ENCODE measurements at places on chromosomes 12 and 14.

DNA sequence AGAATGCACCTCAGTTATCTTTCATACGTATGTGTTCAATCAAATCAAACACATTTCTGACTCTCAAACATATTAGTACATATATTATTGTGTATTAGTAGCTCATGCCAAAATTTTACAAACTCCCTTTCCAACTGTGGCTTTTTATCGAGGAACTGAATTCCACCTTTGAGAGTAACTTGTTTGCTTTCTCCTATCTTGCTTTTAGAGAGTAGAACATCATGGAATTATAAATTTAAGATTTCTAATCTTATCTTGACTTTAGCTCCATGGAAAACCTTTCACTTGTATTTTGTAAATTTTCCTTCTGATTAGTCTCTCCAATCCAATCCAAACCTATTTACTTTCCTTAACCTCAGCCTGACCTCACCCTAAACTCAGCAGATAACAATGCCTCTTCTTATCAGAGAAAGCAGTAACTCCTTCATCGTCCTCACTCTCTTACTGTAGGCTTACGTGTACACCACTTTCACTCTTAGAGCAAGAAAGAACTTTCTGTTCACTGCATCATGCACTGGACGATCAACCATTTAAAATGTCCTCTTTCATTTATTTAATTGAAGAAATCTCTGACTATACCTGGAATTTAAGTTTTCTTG, 164.5 kb downstream of the TMTC3 start:
- DNase-seq, result no peak

DNA sequence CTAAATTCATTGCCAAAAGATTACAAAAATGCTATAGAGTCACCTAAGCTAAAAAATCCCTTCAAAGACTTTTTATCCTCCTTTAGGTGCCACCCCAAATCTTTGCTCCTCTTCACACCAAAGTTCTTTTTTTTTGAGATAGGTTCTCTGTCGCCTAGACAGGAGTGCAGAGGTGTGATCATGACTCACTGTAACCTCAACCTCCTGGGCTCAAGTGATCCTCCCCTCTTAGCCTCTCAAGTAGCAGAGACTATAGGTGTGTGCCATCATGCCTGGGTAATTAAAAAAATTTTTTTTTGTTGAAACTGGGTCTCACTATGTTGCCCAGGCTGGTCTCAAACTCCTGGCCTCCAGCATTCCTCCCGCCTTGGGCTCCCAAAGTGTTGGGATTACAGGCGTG, 47.9 kb downstream of the WDHD1 start:
- DNase-seq, result no peak

DNA sequence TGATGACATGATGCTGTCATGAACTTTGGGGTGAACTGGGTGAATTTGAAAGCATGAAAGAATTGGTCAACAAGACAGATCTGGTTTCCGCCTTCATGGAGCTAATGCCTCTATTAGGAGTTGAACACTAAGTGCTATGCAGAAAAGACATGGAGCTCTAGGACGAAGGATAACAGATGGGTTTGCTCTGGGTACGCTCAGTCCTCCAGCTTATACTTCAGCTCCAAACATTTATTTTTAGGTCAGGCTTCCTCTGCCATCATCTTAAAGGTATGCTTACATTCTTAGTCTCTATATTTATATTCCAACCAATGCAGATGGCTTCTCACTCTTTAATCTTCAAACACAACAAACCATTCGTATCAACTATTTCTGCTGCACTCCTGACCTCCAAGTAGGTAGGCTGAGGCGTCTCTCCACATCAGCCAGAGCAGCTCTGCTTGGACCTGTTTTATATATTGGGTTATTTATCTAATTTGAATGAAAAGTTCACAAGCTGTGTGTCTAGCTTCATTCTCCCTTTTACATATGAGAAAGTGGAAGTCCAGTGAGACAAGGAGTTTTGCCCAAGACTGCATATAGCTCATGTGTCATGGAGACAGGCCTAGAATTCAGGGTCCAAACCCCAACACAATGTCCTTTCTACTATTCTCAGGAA, 226.3 kb downstream of the SPTSSA start:
- DNase-seq, result no peak

DNA sequence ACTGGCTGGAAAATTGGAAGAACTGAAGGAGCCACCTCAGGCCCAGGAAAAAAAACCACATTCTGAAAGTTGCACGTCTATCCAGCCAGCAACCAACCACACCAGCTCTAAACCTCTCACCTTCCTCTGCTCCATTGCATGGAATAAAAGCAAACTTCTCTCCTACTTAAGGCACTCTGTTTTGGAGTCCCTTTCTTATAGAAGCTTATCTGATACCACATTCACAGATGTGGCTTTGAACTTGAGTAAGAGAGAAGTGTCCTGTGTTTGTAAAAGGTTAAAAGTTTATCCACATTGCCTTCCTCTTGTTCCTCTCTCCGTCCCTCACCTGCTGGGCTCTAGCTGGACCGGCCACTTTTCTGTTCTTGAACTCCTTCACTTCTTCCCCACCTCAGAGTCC, 99.6 kb upstream of the PLXNC1 start:
- no peak for DNase-seq

DNA sequence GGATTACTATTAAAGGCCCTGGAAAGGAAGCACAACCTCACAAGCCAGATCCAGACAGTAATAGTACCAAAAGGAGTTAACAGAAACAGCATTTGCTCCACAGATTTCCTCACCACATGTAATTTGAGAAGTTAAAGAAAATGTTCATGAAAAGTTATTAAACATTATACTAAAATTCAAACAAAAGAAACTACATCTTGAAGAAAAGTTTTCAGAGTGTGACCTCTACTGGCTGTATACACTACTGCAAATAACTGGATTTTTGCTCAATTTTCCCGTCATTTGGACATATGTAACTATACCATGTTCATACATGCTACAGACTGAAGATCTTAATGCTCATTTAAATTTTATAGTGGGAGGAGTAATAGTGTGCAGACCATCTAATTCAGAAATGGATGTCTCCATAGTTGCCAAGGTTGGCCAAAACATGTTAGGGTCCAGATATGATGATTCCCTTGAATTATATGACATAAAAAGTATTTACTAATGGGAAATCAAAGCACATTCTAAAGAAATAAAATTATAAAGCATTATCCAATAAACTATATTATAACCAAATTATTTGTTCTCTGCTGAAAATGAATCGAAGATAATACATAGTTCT, 5.6 kb downstream of the KRR1 start:
- no peak for DNase-seq

DNA sequence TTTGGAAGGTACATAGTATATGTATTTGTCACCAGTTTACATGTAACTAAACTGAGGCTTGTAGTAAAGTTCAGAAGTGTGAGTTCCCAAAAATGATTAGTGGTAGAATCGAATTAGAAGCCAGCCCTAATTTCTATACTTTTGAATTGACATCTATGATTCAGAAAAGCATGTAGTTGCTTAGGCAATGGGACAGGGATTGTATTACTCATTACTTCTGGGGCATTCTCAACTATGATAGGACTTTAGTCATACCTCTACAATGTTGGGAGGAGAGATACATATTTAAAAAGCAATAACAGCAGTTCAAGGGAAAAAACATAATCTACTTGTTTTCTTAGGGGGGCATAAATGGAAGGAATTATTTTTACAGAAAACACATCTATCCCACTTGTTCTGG, 277.9 kb upstream of the E2F7 start:
- DNase-seq, result no peak

GRCh38 chr12:106673141-106673540, 90.3 kb downstream of the RFX4 start:
- DNase-seq, result no peak

DNA sequence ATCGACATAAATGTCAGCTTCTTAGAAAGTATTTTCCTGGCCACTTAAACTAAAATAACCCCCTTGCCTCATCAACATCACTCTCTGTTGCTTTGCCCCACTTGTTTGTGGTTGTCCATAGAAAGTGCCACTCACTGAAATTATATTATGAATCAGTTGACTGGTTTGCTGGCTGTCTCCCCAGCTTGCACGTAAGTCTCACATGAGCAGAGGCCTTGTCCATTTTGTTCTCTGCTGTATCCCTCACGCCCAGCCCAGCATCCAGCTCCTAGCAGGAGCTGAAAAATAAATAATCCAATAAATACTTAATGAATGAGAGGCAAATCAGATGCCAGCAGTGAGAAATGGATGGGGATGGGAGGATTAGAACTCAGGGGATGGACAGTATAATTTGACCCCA, 159.3 kb downstream of the KSR2 start:
- no peak for DNase-seq

GRCh38 chr12:105585107-105585506, 254.6 kb downstream of the C12orf75 start:
- DNase-seq, result no peak

DNA sequence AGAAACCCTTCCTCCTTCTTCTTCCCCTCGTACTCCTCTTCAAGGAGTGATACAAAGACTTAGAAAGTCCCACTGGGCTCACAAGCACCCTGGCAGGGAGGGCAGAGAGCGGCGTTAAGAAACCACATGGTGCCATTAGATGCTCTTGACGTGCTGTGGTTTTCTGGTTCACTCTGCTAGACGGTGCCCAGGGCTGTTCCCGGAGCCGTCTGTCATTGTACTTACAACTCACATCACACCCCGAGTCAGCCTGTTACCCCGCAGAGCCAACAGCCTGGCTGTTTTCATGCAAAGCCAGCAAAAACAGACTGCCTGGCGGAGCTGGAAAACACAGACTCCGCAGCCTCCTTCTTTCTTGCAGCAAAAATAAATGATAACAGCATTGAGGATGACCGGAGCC, 232.6 kb upstream of the TBX3 start:
- no peak for DNase-seq

DNA sequence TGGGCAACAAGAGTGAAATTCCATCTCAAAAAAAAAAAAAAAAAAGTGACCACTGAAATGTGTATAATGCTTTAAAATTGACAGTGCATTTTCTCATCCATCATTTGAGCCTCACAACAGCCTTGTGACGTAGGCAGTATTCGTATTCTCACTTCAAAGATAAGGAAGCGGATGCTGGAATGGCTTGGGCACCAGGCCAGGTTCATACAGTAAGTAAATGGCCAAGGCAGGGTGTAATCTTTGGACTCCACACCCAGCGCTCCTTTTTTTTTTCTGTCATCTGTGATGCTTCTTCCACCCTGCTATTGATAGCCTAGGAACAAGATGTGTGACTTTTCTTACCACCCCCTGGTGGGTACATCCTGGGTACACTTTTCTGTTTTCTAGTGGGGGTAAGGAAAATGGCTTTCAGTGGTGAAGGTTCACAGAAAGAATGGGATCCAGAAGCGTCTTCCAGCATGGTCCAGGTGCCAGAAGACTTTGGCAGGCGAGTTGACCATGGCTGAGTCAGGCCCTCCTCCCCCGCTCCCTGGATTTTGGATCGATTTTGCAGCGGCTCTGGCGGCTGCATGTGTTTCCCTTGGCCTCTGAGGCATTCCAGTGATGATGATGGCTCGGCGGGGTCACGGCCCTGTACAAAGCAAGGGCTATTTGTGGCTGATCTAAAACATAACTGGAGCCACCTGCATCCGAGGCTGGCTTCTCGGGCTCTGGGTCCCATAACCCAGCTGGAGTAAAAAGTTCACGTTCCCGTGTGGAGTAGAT, 110.6 kb downstream of the CACNA1C start:
- DNase-seq, result no peak

DNA sequence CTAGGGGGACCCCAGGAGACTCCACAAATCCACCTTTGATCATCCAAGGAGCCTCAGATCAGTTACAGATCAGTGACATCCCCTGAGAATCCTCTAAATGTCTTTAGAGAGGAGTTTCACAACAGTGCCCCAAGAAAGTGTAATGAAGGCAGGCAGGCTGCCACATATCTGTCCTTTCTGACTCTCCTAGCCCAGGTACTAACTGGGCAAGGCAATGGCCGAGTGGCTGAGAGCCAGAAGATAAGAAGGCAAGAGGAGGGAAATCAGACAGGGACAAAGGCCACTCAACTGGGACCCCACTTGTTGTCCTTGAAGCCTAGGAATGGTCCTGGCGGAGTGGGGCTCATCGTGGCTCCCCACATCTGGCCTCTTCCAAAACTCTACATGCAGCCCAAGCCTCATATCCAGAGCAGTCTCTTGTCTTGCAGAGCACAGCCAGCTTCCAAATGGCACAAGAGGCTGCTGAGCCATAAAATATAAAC, 11.6 kb downstream of the ACTN1 start:
- no peak for DNase-seq

DNA sequence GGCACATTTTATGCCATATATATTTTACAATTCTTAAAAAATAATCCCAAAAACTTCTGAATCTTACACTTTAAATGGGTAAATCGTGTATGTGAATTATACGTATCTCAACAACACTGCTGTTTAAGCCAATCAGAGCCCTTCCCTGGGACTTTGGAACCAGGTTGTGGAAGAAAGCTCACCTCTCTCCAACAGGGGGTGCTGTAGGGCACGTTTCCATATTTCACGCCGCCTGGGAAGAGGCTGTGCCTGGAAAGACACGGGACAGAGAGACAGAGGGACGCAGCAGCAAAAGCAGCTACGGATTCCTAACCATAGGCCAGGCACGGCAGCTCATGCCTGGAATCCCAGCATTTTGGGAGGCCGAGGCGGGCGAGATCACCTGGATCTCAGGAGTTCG, 29.4 kb upstream of the FBRSL1 start:
- DNase-seq, result no peak

DNA sequence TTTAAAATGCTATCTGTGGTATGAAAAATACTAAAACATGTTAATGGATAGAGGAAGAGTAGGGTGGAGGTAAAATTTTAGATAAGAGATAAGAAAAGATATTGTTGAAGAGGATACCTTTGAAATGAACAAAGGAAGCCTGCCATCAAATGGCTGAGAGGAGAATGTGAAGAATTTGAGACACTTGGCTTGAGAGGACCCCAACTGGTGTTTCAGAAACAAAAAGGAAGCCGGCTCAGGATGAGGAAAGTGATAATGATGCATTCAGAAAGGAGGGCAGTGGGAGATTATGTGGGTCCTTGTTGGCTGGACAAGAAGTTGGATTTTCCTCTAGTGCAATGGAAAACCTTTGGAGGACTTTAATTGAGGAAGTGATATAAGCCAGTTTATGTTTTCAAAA, 264.4 kb downstream of the DUSP6 start:
- DNase-seq, result no peak

DNA sequence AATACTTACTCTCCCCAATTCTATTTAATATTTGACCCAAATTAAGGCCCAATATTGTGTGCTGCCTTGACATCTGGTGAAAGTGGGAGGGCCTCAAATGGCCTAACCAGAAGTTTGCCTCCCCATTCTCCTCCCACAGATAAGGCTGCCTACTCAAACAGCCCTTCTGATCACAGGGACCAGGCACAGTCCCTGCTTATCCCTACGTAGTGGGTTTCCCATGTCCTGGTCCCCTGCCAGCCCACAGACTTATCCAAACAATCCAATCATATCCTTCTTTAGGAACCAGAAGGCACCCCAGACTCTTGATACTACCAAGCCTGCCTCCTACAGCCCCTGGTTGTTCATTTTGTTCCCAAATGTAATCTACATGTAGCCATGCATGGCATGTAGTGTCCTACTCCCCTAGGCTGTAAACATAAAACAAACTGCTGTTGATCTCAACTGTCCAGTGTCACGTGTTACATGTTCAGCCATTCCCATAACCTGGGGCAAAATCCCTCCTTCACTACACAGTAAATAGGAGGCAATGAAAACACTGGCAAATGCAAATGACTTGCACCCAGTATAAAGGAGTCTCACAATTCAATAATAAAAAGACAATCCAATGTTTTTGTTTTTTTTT, 49.3 kb downstream of the EEA1 start:
- no peak for DNase-seq
